Substantia nigra (tissue), 51 donors: ENCODE measurements at places on chromosomes 1 and 21.

- no peak for DNase-seq
These were observed 292.4 kb downstream of the GRIK1 start for GRCh38 chr21:29647353-29647781.

- no peak for DNase-seq
These were observed 54.4 kb downstream of the SLC9A1 start for GRCh38 chr1:27100335-27101053.

DNA sequence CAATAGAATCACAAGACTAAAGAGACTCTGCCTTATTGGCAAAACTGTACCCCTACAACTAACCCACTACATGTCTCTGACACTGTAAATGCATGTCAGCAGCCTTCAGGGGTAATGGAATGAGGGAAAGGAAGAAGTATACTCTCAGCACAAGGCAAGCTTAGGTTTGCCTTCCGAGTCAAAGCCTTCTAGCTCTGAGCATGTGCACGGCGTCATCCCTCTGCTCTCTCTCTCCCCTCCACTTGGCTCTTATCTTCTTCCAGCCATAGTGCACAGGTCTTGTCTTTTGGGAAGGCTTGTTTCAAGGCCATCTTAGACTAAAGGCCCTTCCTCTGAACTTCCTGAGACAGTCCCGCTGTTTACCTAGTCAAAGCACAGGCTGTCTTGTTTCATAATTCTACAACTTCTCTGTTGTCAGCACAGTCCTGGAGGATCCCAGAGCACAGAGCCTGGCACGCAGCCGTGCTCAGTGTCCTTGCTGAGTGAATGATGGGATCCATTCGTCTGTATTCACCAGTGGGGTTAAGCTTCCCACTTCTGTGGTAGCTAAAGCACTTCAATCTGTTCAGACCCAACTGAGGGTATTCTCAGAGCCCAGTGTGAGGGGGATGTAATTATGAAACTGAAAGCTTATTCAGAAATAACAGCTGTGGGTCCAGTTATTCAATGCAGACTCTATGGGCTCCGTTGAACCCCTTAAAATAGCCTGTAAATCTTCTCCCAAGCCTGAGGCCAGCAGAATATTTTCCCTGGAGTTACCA lies 166.5 kb upstream of the PLD5 start:
- DNase-seq = no peak

- DNase-seq = no peak
These were observed 100.9 kb downstream of the PEX14 start for GRCh38 chr1:10575616-10576015.

- DNase-seq = no peak
These were observed 46.4 kb upstream of the NBL1 start for GRCh38 chr1:19597496-19598309.

DNA sequence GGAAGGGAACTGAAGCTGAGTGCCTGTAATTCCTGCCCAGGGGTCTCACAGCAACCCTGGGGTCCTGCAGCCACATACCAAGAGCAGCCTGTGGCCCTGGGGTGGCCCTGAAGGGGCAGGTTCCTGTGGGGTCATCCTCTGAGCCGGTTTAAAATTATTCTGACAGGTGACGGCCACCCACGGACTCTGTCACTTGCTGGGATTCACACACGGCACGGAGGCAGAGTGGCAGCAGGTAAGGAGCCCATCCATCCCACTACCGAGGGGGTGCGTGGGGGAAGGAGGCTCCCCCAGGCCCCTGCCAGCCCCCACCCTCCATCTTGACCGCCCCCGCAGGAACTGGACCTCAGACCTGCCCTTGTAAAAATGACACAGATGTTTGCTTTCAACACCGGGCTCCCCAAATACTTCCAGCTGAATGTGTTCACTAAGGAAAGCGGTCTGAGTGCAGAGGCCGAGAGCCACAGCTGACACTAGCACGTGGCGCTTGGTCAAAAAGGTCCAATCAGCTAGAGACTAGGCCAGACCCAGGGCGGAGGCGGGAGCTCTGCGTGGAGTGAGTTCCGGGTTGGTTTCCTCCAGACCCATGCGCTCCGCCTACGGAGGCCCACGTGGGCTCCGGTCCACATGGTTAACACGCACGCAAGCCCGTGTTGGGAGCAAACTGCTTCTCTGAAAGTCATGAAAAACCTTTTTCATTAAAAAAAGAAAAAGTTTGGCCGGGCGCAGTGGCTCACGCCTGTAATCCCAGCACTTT lies 10.0 kb downstream of the YBEY start:
- DNase-seq = no peak

DNA sequence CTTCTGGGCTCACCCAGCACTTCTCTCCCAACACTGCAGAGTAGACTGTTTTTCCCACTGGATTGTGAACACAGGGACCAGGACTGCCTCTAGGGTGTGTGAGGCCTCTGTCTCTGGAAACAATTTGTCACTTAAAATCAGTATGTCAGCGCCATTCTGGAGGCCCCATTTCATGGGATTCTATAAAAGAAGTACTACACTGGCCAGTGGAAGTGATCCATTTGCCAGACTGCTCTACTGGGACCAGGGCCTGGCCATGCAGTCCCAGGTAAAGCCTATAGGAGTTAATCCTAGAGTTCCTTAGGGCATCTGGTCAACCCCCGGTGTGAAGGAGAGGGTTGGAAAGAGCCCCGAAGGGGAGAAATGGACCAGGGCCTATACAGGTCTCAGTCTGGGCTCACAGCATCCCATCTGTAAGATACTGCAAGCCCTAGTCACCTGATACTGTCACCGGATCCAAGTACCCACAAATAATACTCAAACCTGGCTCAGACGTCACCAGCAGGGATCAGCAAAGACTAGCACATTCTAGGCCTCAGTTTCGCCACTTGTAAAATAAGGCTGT lies 245.0 kb downstream of the FOXD2 start:
- no peak for DNase-seq

DNA sequence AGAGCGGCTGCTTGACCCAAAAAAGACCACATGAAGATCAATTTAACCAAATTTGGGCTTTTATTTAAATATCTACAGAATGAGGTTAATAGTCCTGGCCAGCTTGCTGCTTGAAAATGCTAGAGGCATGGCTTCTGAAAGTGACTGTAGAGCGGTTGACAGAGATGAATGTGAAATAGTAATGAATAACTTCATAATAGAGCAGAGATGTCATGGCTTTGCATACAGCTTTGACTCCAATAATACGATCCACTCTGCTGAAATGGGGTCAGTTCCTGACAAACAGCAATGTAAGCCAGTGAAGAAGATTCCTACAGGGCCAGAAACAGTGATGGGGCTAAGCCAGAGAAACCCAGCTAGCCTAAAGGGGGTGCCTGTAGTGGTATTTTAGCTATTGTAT lies 183.8 kb downstream of the PBX1 start:
- DNase-seq = no peak

DNA sequence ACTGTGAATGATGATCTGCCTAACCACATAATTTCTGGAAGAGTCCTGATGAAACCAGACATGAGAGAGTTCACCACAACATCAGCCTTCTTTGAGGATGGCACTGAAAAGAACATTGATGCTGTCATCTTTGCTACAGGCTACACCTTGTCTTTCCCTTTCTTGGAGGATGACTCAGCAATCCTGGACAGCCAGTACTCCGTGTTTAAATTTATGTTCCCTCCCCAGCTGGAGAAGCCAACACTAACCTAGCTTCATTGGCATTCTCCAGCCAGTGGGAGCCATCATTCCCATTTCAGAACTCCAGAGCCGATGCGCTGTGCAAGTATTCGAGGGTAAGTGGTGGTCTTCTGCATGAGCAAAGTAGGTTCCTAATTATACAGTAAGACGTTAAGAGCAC lies 164.1 kb upstream of the POGK start:
- no peak for DNase-seq

DNA sequence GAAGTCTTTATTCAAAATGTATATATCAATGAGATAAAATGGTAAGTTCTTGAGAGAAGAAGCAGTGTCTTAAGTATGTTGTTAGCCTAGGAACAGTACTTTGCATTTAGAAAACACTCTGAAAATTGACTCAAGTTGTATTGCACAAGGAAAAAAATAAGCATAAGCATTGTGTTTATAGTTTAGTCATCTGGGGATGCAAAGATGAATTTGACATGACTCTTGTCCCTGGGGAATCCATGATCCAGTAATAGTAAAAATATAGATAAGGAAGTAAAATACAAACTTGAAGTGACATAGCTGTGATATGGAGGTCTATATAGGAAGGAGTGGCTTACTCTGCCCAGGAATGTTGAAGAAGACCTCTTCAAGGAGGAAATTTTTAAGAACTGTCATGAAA lies 185.0 kb upstream of the PTBP2 start:
- DNase-seq = no peak

GRCh38 chr1:155208541-155209311 lies at the start of gene MTX1:
MTX1 (plus strand) TSS chr1:155208695; CDS start chr1:155208805, 110 bp downstream.
- peak; percentile 68 for DNase-seq

- DNase-seq = no peak
These were observed 49.1 kb upstream of the CPLANE2 start for GRCh38 chr1:16286122-16286521.

- no peak for DNase-seq
These were observed 136.9 kb downstream of the RWDD3 start for GRCh38 chr1:95370691-95371562.
